ENCODE measurements at places on chromosomes 2 and 18. TPM values are rescaled to one million over a fixed set of nuclear protein-coding genes. Genes with fewer than 3 reads are reported as not detected.

The IL36RN gene
- polyA plus RNA-seq, result not detected

DNA sequence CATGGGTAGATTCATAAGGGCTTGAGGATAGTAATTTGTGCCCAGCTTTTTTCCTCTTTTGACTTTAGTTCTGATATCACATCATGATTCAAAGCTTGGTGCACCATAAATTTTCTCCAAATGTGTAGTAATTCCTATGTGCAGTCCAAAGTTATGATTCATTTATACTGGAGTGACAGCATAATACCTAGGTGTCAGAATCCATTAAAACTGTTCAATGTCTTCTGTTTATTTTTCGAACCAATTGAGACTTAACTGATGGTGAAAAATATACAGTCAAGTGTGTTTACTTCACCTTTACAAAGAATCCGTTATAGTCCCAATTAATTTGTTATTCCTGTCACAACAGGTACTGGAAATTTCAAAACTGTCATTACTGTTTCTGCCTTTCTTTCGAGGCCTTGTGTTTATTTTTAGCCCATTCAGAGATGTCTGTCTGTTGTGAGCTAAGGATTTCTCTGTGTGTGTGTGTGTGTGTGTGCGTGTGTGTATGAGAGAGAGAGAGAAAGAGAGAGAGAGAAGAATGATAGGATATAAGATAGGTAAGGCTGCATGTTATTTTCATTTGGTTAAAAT is 389.7 kb upstream of the ATP5MC3 start:
- no peak for DNase-seq

DNA sequence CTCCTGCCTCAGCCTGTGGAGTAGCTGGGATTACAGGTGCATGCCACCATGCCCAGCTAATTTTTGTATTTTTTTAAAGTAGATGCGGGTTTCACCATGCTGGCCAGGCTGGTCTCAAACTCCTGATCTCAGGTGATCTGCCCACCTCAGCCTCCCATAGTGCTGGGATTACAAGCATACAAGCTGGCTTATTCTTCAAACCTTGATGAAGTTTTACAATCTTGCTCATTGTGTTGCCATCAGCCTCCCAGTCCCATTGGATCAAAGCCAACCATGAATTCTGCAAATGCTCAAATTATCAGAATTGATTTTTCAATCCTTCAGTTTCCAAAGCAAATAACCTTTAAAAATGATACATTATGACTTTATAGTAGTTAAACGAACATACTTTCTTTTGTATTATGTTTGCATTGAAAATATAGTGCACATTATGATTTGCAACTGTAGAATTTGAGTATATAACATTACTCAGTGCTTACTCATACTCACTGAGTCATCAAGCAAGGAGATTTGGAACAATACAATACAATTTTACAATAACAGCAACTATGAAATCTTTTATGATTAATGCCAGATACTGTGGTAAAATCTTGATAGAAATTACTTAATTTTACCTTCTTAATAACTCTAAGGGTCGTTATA is 1491.9 kb upstream of the CELF4 start:
- DNase-seq, result no peak

DNA sequence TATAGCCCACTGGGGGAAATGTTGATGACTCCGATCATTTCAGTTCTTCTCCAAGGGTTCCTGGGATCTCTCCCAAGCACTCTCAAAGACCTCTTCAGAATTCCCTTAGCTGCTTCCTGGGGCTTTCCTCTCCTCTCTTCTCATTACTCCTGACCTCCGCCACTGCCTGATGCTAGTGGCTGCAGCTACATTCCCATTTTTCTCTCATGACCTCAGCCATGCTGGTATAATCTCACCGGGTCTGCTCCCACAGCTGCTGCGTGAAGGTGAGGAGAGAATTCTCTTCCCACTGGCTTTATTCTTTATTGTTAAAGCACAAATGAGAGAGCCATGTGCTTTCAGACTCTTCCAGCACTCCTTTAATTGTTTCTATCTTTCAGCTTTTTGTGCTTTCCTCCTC is 312.0 kb upstream of the ETAA1 start:
- no peak for DNase-seq
